ENCODE measurements at places on chromosomes 7 and 10.

- no peak for DNase-seq
Measured at GRCh38 chr10:122112021-122112616, 123.2 kb downstream of the TACC2 start.

DNA sequence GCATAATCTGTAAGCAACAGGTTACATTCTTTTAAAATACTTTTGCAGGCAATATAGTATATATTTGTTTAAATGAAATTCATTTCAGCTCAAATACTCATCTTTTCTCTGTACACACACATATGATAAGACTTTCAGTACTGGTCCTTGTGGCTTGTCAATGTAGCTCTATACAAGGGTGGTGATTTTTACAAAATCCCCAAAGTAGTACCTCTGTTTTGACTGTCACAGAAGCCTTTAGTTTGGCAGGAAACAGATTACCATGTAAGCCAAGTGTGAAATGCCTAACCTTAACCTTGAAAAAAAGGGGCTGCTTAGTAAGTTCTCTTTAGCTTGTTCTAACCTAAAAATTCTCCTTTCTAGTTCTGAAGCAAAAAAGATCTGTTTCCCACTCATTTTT lies 87.9 kb downstream of the KCND2 start:
- no peak for DNase-seq

GRCh38 chr7:407721-408539 lies 111.7 kb downstream of the PDGFA start:
- no peak for DNase-seq

- no peak for DNase-seq
Measured at GRCh38 chr7:110718503-110719205, 372.3 kb upstream of the LRRN3 start.

- peak; percentile 21 for DNase-seq
Measured at GRCh38 chr10:69449841-69450240, 1.4 kb upstream of the TSPAN15 start.

- no peak for DNase-seq
Measured at GRCh38 chr10:49585387-49585786, 24.7 kb upstream of the SLC18A3 start.

GRCh38 chr10:118471863-118472262 lies 123.6 kb downstream of the PRLHR start:
- DNase-seq, result no peak
